ENCODE measurements at places on chromosomes 5 and 9.

DNA sequence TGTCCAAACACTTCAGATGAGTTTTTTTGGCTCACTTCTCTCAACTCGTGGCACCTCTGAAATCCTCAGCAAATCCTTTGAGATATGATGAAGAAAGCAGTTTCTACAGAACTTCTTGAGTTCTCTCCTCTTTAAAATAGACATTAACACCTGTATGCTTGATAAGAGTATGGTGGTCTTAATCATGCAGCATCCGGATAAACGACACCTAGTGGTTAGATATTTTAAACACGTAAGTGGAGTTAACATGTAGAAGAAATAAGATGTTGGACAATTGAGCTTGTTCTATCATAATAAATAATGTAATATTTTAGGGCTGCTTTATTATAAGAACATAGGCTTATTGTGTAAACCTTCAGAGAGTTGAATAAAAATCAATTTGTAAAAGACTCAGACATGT lies 324.8 kb downstream of the CYLC2 start:
- no peak for DNase-seq

- DNase-seq: no peak
Observed at GRCh38 chr5:166594567-166594966, 1696.9 kb upstream of the WWC1 start.

GRCh38 chr5:14269395-14269794 lies 126.3 kb downstream of the TRIO start:
- no peak for DNase-seq

GRCh38 chr5:36611520-36612274 lies 5.3 kb downstream of the SLC1A3 start:
- no peak for DNase-seq

DNA sequence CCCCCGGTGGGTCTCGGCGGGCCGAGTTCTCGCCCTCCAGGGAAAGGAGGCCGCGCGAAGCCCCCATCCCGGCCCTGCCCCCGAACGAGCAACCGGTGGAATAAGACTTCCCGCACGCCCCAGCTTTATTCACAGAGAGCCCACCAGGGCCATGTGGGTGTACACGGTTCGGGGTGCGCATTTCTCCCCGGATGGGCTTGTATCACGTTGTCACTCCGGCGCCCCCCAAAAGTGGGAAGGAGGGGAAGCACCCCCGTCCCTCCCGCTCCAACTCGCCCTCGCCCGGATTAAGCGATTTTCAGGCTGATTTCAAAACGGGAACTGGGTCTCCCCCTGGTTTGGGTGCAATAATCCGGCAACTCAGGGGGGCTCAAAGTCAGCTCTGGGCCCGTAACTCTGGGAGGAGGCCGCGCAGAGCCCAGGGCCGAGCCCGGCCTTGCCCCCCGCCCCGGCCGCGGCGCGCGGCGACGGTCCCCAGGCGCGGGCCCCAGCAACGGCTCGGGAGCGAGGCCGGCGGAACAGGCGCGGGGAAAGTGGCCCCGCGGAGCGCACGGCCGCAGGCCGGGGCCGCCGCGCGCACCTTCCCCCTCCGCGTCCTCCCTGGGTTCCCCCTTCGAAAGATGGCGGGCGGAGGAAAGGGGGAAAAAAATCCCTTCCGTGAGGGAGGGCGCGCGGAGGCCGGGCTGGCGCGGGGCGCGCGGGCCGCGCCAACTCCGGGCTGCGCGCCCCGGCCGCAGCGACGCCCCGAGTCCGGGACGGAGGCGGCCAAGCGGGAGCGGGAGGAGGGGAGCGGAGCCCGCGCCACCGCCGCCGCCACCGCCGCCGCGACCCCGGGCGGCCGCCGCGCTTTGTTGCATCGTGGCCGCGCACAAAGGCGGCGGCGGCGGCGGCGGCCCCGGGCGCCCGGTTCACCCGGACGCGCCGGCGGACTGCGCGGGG lies 644 bp downstream of the BRD3 start:
- DNase-seq: no peak

DNA sequence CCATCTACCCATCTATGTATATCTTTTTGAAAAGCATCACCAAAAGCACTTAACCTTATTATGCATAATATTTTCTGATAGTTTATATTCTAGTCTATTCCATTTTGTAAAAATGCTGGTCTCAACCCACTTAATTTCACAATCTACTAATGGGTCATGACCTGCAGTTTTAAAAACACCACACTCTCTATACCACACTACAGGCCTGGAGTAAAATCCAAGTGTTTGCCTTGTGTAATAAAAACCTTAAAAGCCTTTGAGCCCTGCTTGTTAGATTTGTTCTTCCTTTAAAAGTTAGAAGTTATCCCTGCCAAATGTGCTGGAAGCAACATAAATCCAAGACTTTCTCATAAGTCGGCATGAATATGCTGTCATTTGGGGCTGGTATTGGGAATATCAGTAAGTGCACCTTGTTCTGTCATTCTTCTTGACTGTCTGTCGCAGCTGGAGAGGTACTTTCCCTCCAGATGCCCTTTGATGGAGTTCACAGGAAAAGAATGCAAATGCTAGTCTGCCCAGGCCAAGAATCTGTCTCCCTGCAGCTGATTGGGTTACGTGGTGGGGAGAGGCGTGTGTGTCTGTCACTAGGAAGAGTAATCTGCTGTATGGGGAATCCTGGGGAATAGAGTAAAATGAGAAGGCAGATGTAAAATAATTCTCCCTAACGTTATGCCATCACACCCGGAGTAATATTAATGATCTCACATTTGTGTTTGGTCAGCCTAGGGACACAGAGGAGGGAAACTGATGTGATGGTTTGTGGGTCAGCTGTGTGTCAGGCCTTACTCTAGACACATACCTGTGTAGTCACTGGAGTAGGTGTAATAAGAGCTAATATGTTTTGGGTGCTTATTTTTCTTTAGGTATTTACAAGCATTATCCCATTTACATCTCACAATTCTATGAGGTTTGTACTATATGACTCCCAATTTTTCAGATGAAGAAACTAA lies 79.4 kb downstream of the ZNF366 start:
- DNase-seq: no peak

GRCh38 chr9:138060365-138060764 lies 182.8 kb downstream of the CACNA1B start:
- DNase-seq: no peak

DNA sequence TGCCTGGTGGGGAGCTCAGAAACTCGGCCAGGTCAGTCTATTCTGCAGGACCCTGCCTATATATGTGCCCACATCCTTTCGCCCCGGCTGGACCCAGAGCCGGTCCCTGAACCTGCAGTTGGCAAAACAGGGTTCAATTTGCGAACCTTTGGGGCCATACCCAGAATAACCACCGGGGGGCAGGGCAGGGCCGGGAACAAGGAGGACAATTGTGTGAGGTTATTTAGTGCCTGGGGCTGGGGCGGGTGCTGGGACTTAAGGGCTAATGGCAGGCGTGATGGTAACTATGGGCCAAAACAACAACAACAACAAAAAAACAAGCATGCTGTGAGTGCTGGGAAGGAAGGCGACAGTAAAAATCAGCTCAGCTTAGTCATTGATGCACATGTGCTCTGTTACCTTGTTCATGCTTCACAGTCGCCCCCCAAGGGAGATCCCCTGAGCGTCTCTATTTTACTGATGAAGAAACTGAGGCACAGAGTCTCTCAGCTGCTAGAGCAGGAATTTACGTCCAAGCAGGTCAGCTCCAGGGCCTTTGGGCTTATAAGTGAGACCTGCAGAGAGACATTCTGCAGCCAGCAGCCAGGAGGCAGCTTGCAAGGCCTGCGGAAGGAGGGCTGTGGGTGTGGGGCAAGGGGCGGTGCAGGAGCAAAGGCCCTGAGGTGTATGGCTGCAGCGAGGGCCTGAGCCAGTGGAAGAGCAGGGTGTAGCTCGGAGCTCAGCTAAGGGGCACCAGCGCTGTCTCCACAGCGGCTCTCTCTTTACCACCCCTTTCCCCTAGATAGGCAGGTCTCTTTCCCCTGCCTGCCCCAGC lies 106.0 kb downstream of the PHF2 start:
- DNase-seq: no peak

DNA sequence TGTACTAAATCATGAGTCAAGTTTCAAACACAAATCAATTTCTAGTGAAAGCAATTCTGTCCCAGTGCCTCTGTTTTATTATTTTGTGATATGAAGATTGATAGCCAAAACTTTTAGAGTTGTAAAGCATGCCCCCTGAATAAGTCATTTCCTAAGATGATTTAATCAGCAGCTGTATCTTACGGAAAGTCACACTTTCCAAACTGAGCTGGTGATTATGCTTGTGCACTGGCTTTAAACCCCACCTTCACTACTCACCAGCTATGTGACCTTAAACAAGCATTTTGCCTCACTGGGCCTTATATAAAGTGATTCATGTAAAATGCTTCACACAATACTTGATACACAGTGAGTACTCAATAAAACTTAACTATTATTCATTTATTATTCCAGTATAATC lies 78.1 kb downstream of the EDIL3 start:
- DNase-seq: no peak

DNA sequence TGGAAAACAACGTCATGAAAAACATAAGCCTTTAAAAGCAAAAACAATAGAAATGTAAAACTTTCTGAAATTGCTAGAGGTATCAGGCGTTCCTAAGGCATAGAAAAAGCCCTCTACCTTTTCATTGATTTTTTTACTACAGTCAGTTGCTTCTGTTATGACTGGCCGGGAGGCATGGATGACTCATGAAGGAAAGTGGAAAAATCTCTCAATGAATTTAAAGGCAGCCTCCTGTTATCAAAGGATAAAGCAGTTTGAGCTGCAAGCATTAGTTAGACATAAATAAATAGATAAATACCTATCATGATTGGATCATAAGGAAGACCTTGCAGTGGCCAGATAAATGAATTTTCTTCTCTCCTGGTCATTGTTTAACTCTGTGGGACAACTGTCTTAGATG lies 281.6 kb downstream of the MAST4 start:
- no peak for DNase-seq

DNA sequence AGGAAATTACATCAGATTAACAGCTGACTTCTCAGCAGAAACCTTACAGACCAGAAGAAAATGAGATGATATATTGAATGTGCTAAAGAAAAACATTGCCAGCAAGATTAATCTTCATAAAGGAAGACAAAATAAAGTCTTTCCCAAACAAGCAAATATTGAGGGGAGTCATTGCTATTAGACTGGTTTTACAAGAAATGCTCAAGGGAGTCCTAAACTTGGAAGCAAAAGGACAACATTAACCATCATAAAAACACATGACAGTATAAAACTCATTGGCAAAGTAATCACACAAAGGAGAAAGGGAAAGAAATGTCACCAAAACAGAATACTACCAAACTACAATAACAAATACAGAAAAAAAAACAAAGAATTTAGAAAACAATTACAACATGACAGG lies 101.7 kb downstream of the FBXL17 start:
- no peak for DNase-seq

- DNase-seq: no peak
Observed at GRCh38 chr5:3105581-3105980, 354.1 kb upstream of the IRX2 start.

- no peak for DNase-seq
Observed at GRCh38 chr5:132321109-132321721, 27.0 kb downstream of the SLC22A4 start.

DNA sequence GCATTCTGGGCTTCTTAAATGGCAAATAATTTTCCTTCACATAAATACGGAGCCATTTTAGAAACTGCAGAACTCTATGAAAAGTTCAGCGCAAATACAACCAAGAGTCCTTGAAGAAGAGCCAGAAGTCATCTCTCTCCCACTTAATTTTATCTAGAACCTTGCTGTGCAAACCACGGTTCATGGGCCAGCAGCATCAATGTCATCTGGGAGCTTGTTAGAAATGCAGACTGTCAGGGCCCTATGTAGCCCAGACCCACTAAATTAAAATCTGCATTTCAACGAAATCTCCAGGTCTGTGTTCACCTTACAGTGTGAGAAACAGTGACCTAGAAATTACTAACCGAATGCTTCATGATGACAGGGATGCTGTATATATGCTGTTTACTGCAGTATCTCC lies 12.2 kb downstream of the EFNA5 start:
- no peak for DNase-seq

GRCh38 chr9:99513441-99514112 lies 291.5 kb downstream of the SEC61B start:
- DNase-seq: no peak

DNA sequence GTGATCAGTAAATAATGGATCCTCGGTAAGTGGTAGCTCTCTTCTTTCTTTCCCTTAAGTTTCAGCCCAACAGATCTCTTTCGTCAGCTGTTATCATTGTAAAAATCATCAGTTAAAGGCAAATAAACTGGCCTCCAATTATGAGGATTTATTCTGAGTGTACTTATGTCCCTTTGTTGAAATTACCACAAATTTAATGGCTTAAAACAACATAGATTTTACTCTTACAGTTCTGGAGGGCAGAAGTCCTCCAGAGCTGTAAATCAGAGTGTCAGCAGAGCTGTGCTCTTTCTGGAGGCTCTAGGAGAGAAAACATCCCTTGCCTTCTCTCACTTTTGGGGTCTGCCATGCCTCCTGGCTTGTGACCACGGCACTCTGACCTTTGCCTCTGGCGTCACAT lies 104.6 kb downstream of the INSYN2B start:
- no peak for DNase-seq

DNA sequence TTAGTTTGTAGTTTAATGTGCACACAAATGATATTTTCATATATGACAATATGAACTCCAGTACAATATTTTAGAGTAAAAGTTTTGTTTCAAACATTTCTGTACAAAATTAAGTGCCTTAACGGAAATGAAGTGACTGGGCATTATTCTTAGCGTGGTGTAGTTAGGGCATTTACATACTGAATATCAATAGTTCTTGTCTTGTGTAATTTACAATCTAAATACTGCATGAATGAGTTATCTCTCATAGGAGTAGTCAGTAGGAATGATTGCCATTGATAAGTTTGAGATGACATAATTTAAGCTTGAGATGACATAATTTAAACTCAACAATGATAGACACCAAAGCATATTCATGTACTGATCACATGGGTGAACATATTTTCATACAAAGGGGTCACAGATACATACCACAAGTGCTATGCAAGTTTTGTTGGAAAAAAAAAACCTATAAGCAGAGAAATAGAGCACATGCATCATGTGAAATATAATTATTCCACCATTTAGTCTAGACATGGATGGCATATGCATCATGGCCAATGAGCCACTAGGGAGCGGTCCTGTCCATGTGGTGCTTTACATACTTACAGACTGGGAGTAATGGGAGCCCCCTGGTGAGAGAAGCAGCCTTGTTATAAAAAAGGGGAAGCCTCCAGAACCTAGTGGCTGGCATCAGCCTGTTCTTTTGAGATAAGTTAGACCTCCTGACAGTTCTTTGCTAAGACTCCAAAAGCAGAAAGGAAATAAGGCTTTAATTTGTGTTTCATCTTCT lies 1523.9 kb downstream of the MAT2B start:
- DNase-seq: no peak

- no peak for DNase-seq
Observed at GRCh38 chr9:129040113-129040643, 3.8 kb downstream of the MIGA2 start.
